SW 1271 (cell line): ENCODE measurements at places on chromosomes 12 and 14.

DNA sequence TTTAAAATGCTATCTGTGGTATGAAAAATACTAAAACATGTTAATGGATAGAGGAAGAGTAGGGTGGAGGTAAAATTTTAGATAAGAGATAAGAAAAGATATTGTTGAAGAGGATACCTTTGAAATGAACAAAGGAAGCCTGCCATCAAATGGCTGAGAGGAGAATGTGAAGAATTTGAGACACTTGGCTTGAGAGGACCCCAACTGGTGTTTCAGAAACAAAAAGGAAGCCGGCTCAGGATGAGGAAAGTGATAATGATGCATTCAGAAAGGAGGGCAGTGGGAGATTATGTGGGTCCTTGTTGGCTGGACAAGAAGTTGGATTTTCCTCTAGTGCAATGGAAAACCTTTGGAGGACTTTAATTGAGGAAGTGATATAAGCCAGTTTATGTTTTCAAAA lies 264.4 kb downstream of the DUSP6 start:
- no peak for DNase-seq

DNA sequence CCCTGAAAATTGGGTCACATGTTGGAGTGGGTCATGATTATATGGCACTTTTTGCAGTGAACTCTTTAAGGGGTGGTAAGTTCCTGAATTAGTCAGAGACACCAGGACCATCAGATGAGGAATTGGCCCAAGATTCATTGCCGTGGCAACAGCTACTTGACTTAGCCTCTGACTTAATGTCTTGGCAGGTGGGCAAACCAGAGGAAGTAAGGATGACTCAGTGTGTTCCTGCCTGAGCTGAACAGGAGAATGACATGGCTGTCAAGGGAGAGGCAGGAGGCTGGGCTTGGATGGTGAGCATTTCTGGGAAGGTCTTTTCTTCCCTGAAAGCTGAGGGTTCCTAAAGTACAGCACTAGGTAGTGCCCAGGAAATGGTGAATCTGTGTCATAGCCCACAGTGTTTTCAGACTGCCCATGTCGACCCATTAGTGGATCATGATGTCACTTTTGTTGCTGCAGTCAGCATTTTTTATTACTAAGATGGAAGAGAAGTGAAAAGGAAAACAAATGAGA lies 170.1 kb upstream of the PWP1 start:
- peak; percentile 80 for DNase-seq

GRCh38 chr12:1925684-1926006 lies 7.2 kb upstream of the CACNA2D4 start:
- DNase-seq: no peak

- no peak for DNase-seq
These were observed 191.0 kb downstream of the ERC1 start for GRCh38 chr12:1182069-1182468.

DNA sequence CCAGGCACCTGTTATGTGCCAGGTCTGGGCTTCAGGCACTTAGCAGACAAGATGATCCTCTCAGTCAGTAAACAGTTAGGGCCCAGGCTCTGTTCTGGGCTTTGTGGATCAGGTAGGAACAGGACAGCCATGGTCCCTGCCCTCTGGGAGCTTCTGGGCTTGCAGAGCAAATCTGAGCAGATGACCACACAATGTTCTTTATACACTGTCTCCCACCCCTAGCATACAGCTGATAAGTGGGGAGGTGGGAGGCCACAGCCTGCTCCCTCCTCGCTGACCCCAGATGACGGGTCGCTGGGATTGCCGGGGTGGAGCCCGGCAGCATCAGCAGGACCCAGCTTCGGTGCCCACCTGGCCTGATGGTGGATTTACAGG lies 53.1 kb upstream of the RIN3 start:
- DNase-seq: no peak

GRCh38 chr12:5745251-5745888 lies 199.7 kb downstream of the ANO2 start:
- DNase-seq: no peak

DNA sequence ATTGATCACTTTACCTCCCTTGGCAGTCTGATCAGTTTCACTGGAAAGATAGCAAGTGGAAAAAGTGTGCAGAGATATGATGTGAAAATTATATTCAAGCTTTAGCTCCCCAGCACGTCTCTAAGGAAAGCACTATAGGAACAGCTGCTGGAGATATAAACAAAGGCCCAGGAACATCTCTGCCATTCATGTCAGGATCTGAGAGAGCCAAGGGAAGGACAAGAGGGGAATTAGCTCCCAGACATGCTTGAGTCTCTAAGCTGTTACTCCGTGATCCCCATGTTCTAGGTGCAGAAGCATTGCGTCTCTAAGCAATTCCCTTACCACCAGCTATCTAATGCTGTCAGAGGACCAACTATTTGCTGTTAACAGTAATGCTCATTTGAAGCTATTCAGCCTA lies 700.2 kb downstream of the DIO2 start:
- no peak for DNase-seq

GRCh38 chr12:124779161-124780141 lies 84.2 kb downstream of the SCARB1 start:
- no peak for DNase-seq

DNA sequence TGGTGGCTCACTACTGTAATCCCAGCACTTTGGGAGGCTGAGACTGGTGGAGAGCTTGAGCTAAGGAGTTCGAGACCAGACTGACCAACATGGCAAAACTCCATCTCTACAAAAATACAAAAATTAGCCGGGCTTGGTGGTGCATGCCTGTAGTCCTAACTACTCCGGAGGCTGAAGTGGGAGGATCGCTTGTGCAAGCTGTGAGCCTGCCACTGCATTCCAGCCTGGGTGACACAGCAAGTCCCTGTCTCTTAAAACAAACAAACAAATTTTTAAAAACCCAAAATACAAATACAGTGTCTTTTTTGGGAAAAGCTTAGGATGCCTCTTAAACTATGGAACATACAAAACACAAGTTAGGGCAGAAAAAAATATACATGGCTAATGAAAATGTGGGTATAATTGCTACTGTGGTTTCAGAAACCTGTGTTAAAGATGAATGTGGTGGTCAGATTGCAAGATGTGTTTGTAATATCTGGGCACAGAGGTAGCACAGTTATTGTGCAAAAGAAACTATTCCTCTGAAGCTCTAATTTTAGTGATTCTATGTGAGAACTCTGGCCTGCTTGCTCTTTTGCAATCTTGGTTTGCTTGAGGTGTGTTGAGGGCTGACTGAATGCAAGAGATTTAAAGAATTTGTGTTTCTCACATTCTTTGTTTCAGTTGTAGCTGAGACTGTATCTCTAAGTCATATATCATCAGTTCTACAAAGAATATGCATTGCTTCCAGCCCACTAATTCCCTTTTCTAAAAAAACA lies 3.9 kb upstream of the HSPA2 start:
- no peak for DNase-seq

DNA sequence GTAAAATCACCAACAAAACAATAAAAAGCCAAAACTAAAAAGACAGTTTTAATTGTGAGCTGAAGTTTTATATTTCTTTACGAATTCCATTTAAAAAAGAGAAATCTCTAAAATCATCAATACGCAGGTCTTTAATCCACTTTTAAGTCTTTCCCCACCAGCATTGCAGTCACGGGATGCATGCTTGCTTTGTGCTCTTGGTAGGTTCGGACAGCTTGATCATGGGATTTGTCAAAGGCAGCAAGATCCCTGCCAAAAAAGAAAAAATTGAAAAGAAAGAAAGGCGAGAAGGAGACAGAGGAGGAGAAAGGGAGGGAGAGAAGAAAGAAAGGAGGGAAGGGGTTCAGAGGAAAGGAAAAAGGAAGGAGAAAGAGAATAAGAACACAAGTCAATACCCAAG lies 4.7 kb upstream of the HAL start:
- DNase-seq: no peak

GRCh38 chr12:111247083-111247783 lies 121.7 kb downstream of the PHETA1 start:
- no peak for DNase-seq

- no peak for DNase-seq
These were observed 8.5 kb upstream of the SVOP start for GRCh38 chr12:109029411-109029810.

GRCh38 chr12:80364056-80364455 lies 80.0 kb upstream of the PTPRQ start:
- DNase-seq: no peak

DNA sequence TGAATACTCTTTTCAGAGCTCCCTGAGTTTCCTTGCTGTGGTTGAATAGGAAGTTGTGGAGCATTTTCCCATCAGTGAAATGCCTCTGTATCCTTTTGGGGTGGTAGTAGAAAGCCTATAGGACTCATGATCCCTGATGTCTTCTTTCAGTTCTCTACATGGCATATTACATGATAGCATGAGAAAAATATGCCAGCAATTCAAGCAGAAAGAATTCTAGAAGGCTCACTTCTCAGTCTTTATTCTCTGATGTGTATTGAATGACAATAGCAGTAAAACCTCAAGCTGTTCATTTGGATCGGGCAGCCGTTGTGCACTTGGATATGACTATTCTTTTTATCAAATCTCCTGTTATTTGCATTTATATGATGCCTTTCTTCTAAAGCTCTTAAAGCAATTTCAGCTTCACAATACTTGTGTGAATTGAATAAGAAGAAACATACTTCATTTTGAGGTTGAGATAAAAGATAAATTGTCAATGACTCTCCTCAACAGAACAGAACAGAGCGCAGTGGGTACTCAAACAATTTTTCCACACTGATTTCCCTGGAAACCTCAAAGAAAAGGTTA lies 251.5 kb upstream of the FBXO33 start:
- no peak for DNase-seq

DNA sequence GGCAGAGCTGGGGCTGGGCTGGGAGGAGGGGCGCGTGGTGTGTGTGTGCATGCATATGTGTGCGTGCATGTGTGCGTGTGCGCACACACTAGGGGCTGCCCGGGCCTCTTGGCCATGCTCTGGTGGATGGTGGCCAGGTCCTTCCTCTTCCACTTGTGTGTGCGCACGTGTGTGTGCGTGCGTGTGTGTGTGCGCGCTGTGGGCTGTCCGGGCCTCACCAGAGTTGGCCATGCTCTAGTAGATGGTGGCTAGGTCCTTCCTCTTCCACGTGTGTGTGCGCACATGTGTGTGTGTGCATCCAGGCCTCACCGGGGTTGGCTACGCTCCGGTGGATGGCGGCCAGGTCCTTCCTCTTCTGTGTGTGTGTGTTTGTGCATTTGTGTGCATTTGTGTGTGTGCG lies 24.7 kb downstream of the FOXN4 start:
- DNase-seq: no peak

- no peak for DNase-seq
These were observed 510 bp downstream of the EIF2S1 start for GRCh38 chr14:67360470-67361206.

DNA sequence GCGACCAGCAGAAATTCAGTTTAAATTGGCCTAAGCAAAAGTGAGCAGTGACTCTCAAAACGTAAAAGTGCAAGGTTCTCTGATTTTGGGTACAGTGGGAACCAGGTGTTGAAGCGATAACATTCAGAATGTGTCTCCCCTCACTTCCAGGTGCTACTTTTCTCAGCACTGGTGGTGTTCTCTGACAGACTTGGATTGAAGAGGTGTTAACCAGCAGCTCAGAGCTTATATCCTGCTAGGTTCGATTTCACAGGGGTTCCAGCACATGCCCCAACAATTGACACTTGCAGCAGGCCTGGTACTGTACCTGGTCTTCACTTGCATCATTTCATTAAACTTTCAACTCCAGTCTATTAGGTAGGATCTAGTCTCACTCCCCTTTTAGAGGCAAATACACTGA lies 680.2 kb downstream of the VRK1 start:
- DNase-seq: no peak

DNA sequence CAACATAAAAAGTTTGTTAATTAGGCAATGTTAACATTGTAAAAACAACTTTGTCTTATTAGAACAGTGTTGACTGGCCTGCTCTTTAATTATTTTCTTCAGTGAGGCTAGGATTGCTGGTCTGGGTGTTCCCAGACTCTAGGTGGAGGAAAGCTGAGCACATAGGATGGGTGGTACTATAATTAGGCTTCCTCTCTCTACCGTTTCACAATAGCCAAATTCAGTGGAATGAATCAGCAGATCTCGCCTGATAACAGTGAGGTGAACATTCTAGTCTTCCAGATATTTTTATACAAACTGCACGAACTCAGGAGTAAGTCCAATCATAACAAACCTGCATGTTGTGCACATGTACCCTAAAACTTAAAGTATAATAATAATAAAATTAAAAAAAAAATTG lies 11.9 kb downstream of the PTGDR start:
- peak; percentile 17 for DNase-seq

GRCh38 chr12:102372087-102372486 lies 108.3 kb downstream of the IGF1 start:
- DNase-seq: no peak

DNA sequence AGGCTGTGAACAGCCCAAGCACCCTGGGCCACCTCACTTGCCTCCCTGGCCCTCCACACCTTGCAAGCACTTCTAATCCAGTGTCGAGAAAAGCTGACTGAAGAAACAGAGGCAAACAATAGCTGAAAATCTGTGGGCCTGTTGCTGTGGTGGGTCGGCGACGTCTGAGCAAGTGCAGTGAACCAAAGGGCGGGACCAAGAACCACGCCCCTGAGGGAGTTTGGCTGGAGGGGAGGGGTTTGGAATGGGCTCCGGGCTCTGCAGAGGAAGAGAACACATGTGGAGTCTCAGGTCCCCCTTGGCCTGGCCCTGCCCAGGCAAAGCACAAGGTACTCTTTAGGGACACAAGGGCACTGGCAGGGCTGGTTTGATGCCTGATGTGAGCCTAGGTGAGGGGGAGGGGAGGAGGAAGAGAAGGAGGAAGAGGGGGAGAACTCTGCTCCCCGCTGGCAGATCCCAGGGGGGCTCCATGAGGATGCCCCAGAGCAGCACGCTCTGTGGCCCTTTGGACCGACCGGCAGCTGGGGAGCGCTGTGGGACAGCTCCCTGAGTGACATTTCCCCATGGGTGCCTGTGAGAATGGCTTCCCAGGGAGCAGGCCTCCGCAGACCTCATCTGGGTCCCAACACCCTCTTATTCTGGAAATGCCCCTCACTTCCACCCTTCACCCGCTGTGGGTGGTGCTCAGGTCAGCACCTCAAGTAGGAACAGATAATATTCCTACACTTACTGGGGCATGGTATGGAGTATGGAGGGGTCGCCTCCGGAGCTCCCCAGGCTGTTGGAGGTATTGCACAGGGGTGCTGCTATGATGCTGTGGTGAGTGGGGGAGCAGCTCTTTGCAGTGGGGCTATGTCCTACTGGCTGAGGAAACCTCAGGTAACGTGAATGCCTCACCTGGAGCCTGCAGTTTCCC lies 85.5 kb downstream of the CPSF2 start:
- DNase-seq: no peak
